ENCODE measurements at places on chromosomes 16 and 17.

- no peak for DNase-seq
Measured at GRCh38 chr17:50365165-50365564, 7.8 kb downstream of the MRPL27 start.

GRCh38 chr17:73301369-73301768 is 10.4 kb downstream of the CDC42EP4 start:
- no peak for DNase-seq

DNA sequence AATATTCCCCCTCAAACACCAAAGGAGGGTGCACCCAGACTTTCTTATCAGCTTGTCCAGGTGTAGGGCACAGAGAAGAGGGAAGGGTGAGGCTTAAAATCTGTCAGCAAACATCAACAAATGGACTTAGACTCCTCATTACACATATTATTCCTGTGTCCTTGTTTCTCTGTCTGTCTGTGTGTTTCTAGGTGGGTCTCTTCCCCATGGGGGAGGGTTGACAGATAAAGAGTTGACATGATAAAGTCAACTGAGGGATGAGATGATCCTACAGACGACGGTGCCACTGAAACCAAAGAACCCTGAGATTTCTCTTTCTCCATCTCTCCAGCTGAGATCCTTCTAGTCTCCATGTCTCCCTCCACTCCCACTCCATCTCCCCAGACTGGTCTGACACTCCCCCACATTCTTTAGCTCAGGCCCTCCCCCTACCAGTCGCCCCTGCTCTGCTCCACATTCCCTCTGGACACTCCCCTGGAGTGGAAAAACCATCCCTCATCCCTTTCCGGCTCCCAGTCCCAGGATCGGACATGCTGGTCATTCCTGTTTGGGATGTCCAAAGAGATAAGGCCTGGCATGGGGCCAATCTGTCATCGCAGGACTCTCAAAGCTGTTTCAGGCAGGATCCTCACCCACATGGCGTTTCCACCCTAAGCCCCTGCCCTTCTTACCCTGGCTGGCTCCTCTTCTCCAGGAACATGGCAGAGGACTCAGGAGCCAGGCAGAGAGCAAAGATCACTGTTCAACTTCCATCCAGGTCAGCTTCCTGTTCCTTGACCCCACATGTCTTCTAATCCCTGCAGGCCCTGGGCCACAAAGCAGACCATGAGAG is 2.9 kb upstream of the ITGA3 start:
- DNase-seq = no peak

DNA sequence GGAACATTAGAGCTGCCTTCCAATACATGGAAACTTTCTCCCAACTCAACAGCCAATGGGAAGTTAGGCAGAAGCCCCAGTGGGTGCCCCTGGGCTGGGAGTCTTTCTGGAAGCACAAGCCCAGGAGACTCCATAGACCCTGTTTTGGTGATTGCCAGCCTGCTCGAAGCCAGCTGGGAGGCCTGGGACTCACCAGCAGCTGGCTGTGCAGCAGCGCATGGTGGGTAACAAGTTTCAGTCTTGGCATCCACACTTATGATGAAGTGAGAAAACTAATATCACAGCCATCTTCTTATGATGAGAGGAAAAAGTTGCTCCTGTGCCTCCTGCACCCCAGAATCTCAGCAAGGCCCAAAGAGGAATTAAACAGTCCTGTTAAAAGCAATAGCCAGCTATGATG is 522.5 kb upstream of the CDH5 start:
- no peak for DNase-seq

DNA sequence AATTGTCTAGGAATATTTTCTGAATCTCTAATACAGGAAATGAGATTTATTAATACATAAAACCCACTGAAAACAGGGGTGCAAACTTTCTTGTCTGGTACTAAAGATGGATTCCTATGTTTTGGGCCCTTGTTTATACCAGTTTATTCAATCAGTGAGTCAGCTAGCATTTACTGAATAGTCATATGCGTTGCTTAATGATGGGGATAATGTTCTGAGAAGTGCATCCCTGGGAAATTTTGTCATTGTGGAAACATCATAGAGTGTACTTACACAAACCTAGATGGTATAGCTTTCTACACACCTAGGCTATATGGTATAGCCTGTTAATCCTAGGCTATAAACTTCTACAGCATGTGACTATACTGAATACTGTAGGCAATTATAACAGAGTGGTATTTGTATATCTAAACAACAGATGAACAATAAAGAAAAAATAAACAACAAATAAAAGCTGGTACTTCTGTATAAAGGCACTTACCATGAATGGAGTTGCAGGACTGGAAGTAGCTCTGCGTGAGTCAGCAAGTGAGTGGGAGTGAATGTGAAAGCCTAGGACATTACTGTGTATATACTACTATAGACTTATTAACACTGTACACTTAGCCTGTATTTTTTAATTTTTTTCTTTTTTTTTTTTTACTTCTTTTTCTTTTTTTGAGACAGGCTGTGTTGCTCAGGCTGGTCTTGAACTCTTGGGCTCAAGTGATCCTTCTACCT is 63.7 kb downstream of the SIAH1 start:
- DNase-seq = no peak

DNA sequence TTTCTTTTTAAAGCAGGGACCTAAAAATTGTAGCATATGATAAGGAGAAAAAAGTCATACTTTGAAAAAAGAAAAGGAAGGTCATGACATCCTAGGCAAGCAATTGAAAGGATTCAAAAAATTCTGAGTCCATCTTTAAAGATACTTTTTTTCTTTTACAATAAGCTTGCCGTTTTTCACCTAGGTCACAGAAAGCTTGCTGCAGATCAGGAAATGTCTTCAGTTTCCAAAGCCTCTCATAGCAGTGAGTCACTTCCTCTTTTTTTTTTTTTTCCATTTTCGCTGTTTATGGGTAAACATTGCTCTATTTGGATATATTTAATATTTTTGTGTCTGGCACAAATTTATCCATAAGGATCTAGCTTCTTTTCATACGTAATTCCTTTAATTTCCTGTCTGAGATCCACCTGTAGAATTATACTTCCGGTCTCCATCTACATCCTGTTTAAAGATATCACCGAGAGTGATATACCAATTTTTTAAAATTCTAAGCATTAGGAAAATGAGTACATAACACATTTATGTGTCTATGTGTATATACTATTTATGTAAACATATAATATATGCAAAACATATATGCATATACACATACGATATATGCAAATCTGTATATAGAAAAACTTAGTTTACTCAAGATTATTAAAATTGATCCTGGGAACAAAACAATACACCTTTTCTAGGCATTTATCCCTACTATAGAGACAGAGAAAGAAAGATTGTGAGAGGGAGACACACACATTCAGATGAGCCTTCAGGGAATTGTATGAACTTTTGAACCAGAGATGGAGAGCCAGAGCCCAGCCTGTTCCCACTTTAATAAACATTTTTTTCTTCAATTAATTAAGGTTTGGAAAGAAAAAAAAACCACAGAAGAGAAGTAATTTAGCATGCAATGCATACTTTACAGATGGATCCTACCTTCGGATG is 134.4 kb downstream of the SKAP1 start:
- no peak for DNase-seq

DNA sequence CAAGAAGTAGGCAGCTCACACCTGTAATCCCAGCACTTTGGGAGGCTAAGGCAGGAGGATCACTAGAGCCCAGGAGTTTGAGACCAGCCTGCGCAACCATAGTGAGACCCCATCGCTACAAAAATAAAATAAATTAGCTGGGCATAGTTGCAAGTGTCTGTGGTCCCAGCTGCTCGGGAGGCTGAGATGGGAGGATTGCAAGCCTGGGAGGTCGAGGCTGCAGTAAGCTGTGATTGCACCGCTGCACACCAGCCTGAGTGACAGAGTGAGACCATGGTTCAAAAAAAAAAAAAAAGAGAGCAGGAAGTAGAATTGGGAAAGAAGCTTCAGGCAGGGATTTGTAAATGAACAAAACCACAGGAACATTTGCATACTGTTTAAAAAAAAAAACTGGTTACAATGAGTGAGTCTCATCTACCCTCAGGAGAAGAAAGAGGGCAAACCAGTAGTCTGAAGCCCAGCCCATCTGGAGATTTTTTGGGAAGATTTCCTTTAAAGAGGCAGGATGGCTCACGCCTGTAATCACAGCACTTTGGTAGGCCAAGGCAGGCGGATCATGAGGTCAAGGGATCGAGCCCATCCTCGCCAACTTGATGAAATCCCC is 7.9 kb downstream of the MPV17L start:
- no peak for DNase-seq

DNA sequence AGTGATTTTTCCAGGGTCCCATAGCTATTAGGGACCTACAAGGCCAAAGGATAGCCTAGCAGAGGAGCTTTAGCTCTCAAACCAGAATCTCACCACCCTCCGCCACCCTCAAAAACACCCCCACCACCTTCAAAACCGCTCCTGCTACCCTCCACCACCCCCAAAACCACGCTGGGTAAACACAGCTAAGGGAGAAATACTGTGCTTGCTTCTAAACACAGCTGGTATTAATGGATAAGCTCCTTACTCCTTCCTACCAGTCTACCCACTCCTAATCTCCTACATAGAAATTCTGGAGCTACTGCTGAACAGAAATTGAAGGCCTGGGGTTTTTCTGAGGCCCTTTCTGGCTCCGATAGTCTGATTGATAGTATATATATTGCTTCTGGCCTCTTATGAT is 2.2 kb upstream of the LPCAT2 start:
- no peak for DNase-seq

- no peak for DNase-seq
Measured at GRCh38 chr17:7336240-7337175, at the start of gene ACAP1. Gene ACAP1 (plus strand): TSS chr17:7336529. CDS start chr17:7336735, 206 bp downstream.

DNA sequence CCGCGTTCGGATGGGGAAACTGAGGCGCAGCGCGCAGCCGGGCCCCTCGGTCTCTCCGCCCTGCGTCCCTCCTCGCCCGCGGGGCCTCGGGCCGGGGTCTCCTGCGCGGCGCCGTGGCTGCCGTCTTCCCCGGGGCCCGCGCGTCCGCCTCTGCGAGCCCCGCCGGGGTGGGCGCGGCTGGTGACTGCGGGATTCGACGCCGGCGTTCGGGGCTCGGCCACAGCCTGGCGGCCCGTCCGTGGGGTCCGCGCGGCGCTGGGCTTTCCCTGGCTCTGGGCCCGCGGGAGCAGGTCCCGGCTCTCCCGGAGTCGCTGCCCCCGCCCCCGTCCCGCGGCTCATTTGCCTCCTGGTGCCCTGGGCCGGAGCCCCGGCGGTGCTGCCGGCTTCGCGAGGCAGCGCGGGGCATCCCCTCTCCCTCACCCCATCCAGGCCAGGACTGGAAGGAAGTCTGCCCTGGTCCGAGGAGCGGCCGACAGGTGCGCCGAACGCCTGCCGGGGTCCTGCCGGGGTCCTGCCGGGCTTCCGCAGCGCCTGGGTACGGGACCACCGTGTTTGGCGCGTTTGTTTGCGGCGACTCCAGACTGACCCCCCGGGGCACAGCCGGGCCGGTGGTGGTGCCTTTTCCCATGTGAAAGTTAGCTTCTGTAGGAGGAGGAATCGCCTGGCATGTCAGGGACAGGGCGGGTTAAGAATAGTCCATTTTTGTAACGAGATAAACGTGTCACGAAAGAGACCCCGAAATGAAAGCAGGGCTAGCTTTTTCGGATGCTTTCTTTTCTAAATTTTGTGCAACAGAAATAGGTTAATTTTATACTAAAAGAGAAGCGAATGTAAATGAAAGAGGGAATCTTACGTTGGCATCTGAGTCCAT is 671 bp downstream of the CHMP6 start:
- no peak for DNase-seq

GRCh38 chr16:22316411-22316811 is 19.2 kb downstream of the POLR3E start:
- DNase-seq = no peak

All from caudate nucleus (tissue), 63 donors.